Naive thymus-derived CD4-positive, alpha-beta T cell (primary cell): ENCODE measurements at places on chromosomes 12 and 14. TPM values are rescaled to one million over a fixed set of nuclear protein-coding genes. Genes with fewer than 3 reads are reported as not detected.

The DCTN2 gene
- total RNA-seq = 63.0 TPM

The RTL1 gene
- total RNA-seq = not detected

DNA sequence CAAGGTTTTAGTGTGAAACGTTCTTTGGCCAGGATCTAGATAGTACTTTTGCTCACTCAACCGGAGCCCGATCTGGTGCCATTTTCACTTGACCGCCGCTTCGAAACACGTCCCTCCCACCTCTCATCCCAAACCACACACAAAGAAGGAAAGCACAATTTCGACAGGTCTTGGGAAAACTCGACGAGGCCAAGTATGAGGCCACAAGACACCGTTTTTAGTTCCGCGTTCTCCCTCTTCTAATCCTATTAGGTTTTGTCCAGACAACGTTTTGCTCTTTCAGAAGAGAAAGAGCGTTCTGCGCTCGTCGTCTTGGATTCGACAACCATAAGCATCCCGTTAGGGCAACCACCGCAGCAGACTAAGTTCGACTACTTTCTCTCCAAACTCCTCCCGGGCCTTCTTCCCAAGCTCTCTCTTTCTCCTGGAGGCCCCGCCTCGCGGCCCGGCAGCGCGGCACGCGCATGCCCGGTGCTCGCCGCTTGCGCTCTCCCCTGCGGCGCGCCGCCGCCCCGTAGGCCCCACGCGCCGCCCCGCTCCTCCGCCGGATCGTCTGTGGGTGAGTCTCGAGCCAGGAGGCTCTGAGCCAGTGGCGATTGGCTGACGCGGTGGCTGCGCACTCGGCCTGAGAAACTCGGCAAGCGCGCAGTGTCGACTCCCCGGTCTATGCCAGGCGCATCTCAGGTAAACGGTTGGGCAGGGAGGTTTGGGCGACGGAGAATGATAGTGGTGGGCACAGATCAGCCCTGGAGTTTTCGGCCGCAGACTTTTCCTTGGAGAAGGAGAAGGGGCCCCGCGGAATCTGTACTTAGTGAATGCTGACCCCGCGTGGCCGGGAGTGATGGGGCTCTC is at the start of gene MIPOL1:
TSS of gene MIPOL1 (plus strand) at position 517 of the 852 bp plus-strand sequence. CDS start 49,952 bp downstream, outside the sequence.
- no peak for DNase-seq

DNA sequence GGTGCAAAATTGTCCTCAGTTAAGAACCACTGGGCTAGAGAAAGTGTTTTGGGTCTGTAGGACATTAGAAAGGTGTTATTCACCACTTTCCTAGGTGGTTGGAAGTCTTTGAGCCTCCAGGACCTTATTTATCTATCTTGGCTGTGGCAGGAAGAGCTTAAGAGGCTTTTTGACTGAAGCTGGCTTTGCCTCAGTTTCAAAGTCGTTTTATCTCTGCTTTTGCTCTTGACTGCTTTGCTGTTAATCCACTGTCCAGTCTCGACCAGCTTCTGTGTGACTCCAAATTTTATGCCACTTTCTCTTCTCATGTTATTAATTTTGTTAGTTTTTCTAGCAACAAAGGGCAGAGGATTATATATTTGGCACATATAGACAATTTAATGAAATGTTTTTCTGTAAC is 60.3 kb downstream of the PPHLN1 start:
- no peak for DNase-seq

GRCh38 chr14:98262566-98262965 is 1009.4 kb downstream of the BCL11B start:
- no peak for DNase-seq

- DNase-seq = no peak
Measured at GRCh38 chr12:2691345-2692071, 103.3 kb upstream of the FKBP4 start.

- no peak for DNase-seq
Measured at GRCh38 chr12:113693693-113694092, 222.0 kb upstream of the LHX5 start.
